HL-60 (cell line): ENCODE measurements at places on chromosomes 11 and 22.

GRCh38 chr22:36911887-36912661 is 1.4 kb upstream of the CSF2RB start:
- no peak for DNase-seq

DNA sequence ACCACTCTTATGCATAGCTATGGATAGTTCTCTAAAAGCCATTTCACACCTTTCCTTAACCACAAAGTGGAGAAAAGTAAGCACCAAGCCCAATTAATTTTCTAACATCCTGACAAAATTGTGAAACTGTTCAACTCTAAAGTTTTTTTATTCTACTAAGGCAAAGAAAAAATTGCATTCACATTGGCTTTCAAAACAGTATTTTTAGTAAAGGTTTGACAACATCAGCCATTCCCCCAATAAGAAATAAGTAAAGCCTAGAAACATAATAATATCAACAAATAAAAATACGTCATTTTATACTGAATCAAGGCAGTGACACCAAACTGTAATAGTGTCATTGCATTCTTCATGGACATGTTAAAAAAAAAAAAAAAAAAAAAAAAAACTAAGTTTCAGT is 11.1 kb downstream of the FAM168A start:
- no peak for DNase-seq

GRCh38 chr11:70594606-70595005 is 196.3 kb downstream of the CTTN start:
- DNase-seq = no peak

- peak; percentile 51 for DNase-seq
Measured at GRCh38 chr11:67656278-67656922, 5.9 kb upstream of the ACY3 start.

DNA sequence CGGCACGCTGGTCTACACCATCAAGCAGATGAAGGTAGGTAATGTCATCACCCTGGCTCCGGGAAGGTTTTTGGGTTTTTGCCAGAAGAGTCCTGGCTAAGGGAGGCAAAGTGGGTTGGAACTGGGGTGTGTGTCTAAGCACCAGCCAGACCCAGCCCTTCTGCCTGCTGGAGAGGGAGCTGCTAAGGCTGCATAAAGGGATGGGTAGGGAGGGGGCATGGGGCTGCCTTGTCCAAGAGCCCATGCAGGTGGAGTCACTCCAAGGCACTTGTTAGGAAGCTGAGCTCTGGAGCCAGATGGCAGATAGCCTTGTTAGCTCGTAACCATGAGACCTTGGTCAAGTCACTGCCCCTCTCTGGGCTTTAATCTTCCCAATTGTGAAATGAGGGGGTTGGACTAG is 48.0 kb downstream of the TIMP3 start:
- DNase-seq = no peak
